ENCODE measurements at places on chromosomes 3 and 15.

GRCh38 chr3:191631496-191631895, 170.5 kb downstream of the PYDC2 start:
- no peak for DNase-seq

DNA sequence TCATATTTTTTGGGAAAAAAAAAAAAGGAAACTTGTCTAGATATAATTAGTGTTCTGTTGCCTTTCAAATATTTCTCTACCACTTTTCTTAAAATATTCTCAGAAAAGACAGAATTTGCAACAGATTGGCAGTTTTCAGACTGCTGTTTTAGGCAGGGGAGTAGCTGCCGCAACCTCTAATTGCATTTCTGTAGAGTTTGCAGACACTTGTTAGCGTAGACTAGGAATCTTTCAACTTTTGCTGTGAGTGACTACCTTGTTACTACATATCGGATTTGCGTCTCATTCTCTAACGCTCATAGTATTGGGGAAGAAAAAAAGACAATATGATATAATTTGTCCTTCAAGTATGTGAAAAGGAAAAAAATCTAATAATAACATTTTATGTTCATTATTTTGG, 10.7 kb downstream of the TGFBR2 start:
- DNase-seq = no peak

GRCh38 chr15:65008983-65009382, 19.3 kb upstream of the SPG21 start:
- DNase-seq = no peak

DNA sequence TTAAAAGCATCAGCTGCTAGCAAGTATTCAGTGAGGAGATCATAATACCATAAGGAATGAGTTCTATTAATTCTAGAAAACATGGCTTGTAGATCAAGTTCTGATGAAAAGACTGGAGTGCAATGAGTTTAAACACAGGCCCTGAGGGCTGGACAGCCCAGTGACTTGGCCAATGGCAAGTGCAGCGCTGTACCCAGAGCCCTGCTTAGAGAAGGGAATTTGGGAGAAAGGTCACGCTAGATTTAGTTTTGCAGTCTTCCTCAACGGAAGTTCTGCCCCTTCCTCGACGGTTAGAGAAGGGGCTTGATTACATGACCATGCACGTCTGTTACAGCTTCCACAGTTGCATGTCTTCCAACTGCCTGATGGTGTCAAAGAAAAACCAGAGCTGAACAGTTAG, 4.0 kb downstream of the TMEM212 start:
- DNase-seq = no peak

- no peak for DNase-seq
Measured at GRCh38 chr3:141181819-141182218, 49.8 kb upstream of the PXYLP1 start.

All from stimulated activated CD4-positive, alpha-beta T cell treated with anti-CD3 and anti-CD28 coated beads, Interleukin-15, amount 100 ng/mL, for 48 hours (primary cell).